ENCODE measurements at places on chromosomes 7 and 10. TPM values are rescaled to one million over a fixed set of nuclear protein-coding genes. Genes with fewer than 3 reads are reported as not detected.

DNA sequence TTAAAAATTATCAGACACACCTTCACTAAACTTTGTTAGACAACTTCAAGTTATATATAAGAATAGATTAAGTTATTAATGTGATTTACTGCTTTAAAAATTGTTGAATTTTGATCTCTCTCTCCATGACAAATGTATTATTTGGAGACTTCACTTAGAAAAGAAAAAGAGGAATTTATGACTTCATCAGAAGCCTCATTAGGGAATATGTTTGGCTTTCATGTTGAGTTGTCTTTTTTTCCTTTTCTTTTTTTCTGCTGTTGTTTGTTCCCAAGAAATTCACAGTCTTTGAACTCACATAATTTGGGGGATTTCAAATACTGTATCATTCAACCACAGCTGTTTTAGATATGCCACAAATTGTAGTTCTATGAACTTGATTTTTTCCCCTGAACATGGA, 149.5 kb downstream of the PPP1R9A start:
- DNase-seq: no peak
- H3K4me3 ChIP-seq: no peak overlapping the region
- no peaks in the 10 kb centered on the region for H3K36me3 ChIP-seq

DNA sequence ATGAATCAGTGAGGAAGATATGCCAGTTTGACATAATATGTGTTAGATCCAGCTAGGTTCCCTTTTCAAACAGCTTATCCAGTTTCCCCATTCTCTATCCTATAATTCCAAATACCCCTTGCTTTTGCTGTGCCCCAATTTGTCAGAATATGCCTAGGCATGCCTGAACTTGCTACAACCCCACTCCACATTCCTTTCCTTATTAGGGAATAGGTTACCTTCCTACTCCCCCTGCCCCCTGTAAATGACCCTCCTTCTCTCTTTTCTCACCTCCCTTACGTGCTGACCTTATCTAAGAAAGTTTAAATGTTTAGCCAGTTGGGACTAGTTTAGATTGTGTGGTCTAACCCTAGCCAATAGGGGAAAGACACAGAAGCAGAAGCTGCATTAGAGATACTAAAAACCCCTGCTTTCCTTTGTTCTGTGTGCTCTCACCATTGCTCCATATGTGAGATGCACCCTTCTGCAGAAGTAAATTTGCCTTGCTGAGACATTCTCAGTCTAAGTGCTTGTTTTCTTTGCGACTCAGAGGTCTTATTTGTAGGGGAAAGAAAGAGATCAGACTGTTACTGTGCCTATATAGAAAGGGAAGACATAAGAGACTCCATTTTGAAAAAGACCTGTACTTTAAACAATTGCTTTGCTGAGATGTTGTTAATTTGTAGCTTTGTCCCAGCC, 267.8 kb downstream of the SH2D4B start:
- H3K27me3 ChIP-seq: no peaks in the 10 kb centered on the region
- H3K36me3 ChIP-seq: no peaks in the 10 kb centered on the region
- no peak overlapping the region for H3K4me3 ChIP-seq
- no peak overlapping the region for H3K27ac ChIP-seq
- no peak for DNase-seq

DNA sequence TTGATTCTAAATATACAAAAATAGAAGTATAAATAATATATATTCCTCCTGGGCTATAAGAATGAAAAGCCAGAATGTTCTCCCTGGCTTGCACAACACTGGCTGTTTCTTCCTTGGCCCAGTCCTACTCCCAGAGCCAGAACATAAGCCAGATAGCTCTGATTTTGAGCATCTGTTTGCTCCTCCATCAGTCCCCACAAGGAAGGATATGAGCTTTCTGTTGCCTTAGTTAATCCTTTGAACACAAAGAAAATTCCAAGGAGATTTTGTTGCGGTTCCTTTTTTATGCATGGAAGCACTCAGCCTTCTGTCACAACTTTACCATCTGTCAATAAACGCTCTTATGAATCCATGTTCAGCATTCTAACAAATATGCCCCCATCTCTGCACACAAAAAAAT, 361.8 kb downstream of the IPMK start:
- H3K36me3 ChIP-seq: no peaks in the 10 kb centered on the region
- no peaks in the 10 kb centered on the region for H3K27me3 ChIP-seq
- H3K4me3 ChIP-seq: no peak overlapping the region
- H3K4me1 ChIP-seq: no peaks in the 10 kb centered on the region
- DNase-seq: no peak

GRCh38 chr10:117223693-117224430, 17.1 kb upstream of the SLC18A2 start:
- no peak overlapping the region for H3K4me3 ChIP-seq
- H3K27me3 ChIP-seq: peaks cover 8% of the 10 kb centered on the region
- no peak for DNase-seq
- H3K4me1 ChIP-seq: no peaks in the 10 kb centered on the region
- H3K36me3 ChIP-seq: no peaks in the 10 kb centered on the region
- no peak overlapping the region for H3K27ac ChIP-seq

DNA sequence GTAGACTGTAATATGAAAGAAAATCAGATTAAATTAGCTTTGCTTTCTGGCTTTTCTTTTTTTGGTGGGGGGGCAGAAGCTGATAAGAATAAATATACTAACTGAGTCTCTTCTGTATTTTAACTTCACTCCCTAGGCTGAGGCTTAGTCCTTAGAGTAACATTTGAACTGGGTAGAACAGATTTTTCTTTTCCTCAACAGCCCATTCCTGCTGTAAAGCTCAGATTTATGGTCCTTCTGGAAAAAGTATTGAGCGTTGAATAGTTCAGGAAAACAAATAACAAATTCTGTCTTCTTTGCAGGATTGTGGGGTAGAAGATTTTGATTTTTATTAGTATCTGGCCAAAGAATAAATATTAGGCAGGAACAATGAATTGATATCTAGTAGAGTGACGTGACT, 17.9 kb downstream of the SGPL1 start:
- no peak for DNase-seq
- no peaks in the 10 kb centered on the region for H3K27me3 ChIP-seq
- peak overlapping the region; percentile 87 for H3K27ac ChIP-seq
- peak overlapping the region; percentile 47 for H3K4me3 ChIP-seq
- peaks cover 68% of the 10 kb centered on the region for H3K4me1 ChIP-seq

GRCh38 chr10:33569702-33570101, 235.2 kb upstream of the NRP1 start:
- no peaks in the 10 kb centered on the region for H3K4me1 ChIP-seq
- H3K36me3 ChIP-seq: no peaks in the 10 kb centered on the region
- no peak overlapping the region for H3K4me3 ChIP-seq
- H3K27me3 ChIP-seq: no peaks in the 10 kb centered on the region
- no peak for DNase-seq

DNA sequence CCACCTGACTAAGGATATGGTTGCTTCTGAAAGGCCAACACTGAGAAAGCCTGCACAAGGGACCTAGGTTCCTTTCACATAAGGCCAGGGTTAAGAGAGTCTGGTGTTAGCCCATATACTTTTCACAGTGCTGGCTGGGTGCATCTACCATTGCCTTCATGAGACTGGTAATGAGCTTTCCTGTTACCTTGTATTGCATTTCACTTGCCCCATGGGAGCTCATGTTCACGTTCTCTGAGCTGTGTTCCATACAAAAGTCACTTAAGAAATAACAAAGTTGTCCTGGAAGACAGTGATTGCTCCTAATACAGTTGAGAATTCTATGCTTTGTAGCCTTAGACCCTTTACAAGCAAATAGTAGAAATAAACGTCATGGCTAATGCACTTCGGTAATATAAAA, 337.8 kb upstream of the TEX47 start:
- H3K36me3 ChIP-seq: no peaks in the 10 kb centered on the region
- DNase-seq: no peak
- H3K4me3 ChIP-seq: no peak overlapping the region
- H3K27ac ChIP-seq: no peak overlapping the region
- H3K27me3 ChIP-seq: no peaks in the 10 kb centered on the region
- no peaks in the 10 kb centered on the region for H3K4me1 ChIP-seq

DNA sequence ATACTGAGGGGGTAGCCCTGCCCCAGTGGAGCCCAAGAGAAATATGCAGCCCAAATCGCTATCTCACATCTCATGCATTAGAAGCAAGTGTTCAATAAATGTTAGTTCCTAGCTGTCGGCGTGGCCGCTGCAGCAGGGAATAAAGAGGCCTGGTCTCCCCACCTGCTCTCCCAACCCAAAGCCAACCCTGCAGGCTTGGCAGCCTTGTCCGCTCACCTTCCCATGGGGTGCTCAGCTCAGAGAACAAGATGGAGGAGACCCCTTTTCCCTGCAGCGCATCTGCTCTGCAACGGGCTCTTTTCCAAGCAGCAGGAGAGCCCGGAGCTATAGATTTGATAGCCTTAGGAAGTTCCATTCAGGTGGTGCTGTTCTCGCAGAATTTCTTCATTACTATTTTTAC, 12.0 kb upstream of the DOCK1 start:
- H3K36me3 ChIP-seq: no peaks in the 10 kb centered on the region
- DNase-seq: no peak
- H3K4me3 ChIP-seq: no peak overlapping the region
- no peaks in the 10 kb centered on the region for H3K4me1 ChIP-seq

- H3K36me3 ChIP-seq: no peaks in the 10 kb centered on the region
- H3K4me3 ChIP-seq: no peak overlapping the region
- no peak overlapping the region for H3K27ac ChIP-seq
- no peaks in the 10 kb centered on the region for H3K27me3 ChIP-seq
- DNase-seq: no peak
Measured at GRCh38 chr10:129759214-129760002, 204.7 kb downstream of the EBF3 start.

GRCh38 chr10:91541481-91541880, 91.4 kb downstream of the PPP1R3C start:
- H3K27me3 ChIP-seq: peaks cover 6% of the 10 kb centered on the region
- no peaks in the 10 kb centered on the region for H3K36me3 ChIP-seq
- no peak overlapping the region for H3K27ac ChIP-seq
- no peak overlapping the region for H3K4me3 ChIP-seq
- no peak for DNase-seq

DNA sequence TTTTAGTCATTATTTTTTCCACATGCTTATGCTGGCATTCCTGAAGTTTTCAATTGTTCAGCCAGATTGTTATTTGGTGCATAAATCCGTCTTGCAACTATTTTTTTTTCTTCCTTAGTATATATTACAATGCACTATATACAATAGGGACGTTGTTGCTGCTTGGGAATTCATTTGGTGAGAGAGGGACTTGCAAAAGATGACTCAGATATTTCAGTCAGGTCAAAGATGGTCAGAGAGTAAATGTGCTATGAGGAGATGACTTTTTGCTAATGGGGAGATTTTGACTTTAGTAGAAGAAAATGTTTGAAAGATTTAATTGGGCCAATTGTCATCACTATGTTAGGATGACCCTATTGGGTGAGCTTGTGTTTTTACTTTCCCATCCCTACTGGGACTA, 348.4 kb upstream of the MTPN start:
- H3K27ac ChIP-seq: no peak overlapping the region
- H3K36me3 ChIP-seq: no peaks in the 10 kb centered on the region
- DNase-seq: no peak
- H3K27me3 ChIP-seq: no peaks in the 10 kb centered on the region

DNA sequence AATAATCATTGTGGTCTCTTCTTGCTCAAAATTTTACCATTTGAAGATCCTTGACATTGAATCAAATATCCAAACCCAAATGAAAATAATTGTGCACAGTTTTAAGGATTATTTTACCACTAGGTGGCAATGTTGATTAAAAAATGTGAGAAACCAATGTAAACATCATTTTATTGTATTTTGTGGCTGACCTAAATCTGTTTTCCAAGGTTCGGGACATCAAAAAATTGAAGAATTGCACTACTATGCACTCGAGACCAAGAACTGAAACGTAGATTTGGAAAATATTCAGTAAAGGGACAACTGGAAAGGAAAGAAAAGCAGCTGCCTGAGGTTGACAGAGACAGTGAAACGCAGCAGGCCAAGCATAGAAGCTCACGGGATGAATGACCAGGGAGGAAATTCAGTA, 259.3 kb downstream of the SNX13 start:
- peaks cover 5% of the 10 kb centered on the region for H3K27me3 ChIP-seq
- no peak for DNase-seq
- H3K27ac ChIP-seq: no peak overlapping the region
- H3K4me3 ChIP-seq: no peak overlapping the region
- no peaks in the 10 kb centered on the region for H3K36me3 ChIP-seq
- H3K4me1 ChIP-seq: no peaks in the 10 kb centered on the region

DNA sequence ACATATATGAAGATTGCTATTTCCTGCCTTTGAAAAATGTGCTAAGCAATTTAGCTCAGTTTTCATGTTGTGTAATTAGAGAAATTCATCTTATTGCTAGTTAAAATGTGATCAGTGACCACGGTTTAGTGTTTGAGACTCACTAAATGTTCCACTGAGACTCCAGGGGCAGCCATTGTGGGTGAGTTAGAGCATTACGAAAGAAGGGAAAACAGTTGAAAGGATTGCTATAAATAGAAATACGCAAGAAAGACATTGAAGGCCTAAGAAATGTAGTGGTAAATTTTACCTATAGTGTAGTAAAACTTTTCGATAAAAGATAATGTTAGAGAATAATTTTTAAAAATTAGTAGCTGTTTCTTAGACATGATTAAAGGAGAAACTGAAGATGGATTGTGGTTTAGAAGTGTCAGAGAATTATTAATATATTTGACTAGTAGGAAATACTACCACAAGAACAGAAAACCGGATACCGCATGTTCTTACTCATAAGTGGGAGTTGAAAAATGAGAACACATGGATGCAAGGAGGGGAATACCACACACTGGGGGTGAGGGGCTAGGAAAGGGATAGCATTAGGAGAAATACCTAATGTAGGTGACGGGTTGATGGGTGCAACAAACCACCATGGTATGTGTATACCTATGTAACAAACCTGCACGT, 394.5 kb downstream of the SEMA3D start:
- H3K4me1 ChIP-seq: no peaks in the 10 kb centered on the region
- H3K36me3 ChIP-seq: no peaks in the 10 kb centered on the region
- no peak overlapping the region for H3K27ac ChIP-seq
- DNase-seq: no peak
- H3K27me3 ChIP-seq: no peaks in the 10 kb centered on the region

DNA sequence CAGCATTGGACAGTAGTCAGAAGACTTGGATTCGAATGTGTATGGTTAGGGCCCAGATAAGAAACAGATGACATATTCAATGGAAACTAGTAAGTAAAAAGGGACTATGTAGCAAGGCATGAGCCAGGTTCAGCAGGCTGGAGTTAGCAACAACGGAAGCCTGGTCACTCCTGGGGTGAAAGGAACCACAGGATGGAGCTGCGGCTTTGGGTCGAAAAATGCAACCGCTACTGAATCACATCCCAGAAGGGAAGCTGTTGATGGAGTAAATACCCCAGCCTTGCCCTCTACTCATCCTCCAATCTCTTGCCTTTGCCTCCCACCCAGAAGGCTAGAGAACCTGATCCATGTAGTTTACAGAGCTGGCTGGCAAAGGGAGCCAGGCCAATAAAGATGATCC, 37.5 kb upstream of the EGR2 start:
- H3K4me1 ChIP-seq: peaks cover 73% of the 10 kb centered on the region
- H3K4me3 ChIP-seq: peak overlapping the region; percentile 43
- peak; percentile 39 for DNase-seq
- peaks cover 4% of the 10 kb centered on the region for H3K36me3 ChIP-seq
- no peaks in the 10 kb centered on the region for H3K27me3 ChIP-seq

GRCh38 chr10:74373059-74373458, 222.0 kb downstream of the ADK start:
- peaks cover 2% of the 10 kb centered on the region for H3K4me1 ChIP-seq
- peaks cover 26% of the 10 kb centered on the region for H3K36me3 ChIP-seq
- no peak overlapping the region for H3K27ac ChIP-seq
- H3K27me3 ChIP-seq: no peaks in the 10 kb centered on the region

The SPDYE9 gene
- not detected for total RNA-seq

The GIMAP1 gene
- total RNA-seq: 3.9 TPM

The BEND7 gene
- not detected for total RNA-seq

The PIK3AP1 gene
- total RNA-seq: 12.4 TPM

The UPK3BL2 gene
- total RNA-seq: 18.1 TPM

The MCU gene
- 11.6 TPM for total RNA-seq

The PRRT4 gene
- 0.39 TPM for total RNA-seq

The TACC2 gene
- total RNA-seq: not detected

The PLEKHS1 gene
- not detected for total RNA-seq

The ABI1 gene
- 52.7 TPM for total RNA-seq
